ENCODE measurements at places on chromosomes 13 and 19.
A peak's percentile ranks its signal among the peaks of the same experiment; 100 is the strongest.

DNA sequence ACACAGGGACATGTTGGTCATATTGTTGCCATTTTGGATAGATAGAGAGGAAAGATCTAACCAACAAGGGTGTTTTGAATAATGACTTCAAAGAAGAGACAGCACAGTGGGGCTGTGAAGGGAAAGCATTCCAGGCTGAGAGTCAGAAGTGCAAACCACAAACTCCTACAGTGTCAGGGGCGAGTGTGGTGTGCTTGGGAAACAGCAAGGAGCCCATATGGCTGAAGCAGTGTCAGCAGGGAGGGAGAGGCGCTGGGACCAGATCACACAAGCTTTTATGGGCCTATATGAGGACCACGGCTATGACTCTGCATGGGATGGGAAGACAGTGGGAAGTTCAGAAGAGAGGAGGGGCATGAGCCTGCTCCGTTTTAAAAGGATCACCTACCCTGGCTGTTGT is 166.4 kb downstream of the MYO16 start:
- no peak for DNase-seq

DNA sequence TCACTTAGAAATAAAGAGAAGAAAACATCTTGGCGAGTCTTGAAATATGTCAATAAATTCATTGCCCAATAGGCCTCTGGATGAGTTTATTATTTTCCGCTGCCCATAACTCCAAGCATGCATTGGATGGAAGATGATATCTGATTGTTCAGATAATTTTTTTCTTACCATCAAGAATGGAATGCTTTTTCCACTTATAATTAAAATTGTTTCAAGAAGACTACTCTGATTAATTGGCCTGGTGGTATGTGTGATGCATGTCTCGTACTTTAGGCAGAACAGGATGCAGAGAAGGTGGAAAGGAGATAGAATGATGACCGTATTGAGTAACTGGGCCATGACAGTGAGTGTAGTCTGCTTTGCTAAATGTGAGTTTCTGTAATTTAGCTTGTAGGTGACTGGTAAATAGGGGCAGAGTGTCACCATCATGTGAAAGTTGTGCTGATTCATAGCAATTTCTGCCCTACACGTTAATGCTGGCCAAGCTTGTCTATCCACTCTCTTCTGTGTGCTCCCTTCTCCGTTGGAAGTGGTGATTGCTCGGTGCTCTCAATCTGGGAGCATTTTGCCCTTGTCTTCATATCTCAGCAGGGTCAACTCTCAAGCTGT is 13.5 kb upstream of the SPATA13 start:
- no peak for DNase-seq

GRCh38 chr13:24053519-24054251 is 106.8 kb upstream of the SPATA13 start:
- DNase-seq = peak; percentile 68

- no peak for DNase-seq
Observed at GRCh38 chr13:60417734-60418133, 20.7 kb downstream of the TDRD3 start.

DNA sequence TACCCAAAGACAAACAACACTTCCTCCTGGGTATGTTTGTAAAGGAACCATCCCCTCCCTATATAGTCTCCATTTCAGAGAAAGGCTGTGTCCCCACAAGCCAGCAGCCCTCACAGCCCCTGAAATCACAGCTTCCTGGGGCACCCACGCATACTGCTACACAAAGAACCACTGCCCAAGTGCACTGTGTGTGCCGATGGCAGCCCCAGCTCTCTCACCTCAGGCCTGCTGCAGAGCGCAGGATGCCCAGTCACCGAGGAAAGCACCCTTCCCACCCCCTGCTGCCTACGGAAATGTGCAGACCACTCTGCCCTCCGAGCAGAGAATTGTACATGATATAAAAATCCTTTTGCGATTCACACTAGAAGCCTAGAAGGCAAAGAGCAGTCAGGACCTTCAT is 39.4 kb downstream of the SOHLH2 start:
- no peak for DNase-seq

DNA sequence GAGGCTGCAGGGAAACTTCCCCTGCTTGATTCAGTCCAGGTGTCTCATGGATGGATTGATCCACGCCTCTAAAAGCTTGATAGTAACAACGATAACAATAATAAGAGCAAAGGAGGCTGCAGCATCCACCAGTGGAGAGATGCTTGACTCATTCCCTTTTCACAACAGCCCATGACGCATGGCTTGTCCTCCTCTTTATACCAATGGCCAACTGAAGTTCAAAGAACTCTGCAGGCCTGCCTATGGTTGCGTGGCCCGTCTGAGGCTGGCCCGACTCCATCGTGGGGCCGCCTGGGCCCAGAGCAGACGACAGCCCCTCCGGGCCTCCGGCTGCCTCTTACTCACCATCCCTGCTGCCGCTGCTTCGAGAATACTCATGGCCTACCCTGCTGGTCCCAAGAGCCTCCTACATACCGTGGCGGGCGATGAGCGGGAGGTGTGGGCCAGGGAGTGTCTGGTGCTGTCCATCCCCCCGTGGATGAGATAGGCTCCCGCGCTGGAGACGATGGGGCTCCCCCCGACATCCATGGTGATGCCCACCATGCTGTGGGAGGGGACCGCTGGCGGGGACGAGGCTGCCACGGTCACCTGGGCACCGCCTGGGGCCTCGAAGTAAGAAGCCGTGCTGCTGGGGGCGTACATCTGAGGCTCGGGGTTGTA is 61.8 kb upstream of the RANBP3 start:
- peak; percentile 1 for DNase-seq

GRCh38 chr13:75804605-75805004 is 168.5 kb downstream of the LMO7 start:
- DNase-seq = no peak

GRCh38 chr13:48648446-48648845 is 5.3 kb upstream of the CYSLTR2 start:
- no peak for DNase-seq

DNA sequence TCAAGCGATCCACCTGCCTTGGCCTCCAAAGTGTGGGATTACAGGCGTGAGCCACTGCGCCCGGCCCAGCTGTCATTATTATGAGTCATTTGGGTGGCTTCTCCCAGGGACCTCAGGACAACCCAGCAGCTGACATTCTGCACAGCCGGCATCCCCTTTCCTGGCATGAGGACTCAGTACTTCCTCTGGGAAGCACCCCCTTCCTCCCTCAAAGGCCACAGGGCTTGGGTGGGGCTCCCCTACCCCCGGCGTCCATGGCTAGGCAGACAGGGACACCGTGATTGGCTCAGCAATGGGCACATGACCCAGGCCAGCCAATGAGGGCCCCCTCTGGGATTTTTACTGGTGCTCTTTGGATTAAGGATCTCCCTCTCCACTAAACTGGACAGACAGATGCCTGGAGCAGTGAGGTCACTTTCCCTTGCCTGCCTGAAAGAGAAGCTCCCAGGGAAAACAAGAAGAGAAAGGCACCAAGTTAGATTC is 6.0 kb downstream of the KANK2 start:
- DNase-seq = peak; percentile 67

GRCh38 chr13:98189841-98190505 is 12.9 kb upstream of the RNF113B start:
- DNase-seq = peak; percentile 75

- no peak for DNase-seq
Observed at GRCh38 chr13:40313269-40314200, 352.9 kb downstream of the FOXO1 start.

DNA sequence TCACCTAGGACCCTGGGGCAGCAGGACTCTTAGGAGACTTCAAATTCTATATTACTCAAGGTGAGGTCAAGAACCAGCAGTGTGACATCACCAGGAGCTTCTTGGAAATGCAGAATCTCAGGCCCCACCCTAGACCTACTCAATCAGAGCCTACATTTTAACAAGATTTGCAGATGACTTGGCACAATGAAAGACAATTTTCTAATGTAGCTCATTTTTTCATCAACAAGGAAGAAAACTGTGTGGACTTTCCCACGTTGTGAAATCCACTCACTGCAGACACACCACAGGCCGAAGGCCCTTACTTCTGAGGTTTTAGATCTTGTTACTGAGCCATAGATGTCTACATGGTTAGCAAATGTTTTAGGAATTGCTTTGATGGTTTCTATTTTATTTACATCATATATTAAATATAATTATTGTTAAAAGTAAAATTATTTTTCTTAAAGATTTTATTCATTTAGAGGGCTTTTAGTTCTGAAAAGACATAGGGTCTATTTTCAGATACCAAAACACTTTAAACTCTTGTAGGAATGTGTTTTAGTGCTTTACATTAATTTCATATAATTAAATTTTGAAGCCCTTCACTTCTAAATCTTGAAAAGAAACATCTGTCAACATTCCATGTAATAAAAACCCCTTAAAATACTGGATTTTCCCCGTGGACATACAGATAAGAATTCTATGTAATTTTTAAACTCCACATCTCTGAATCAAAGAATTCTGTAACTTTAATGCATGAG is 18.5 kb upstream of the STARD13 start:
- DNase-seq = no peak
